T-helper 22 cell (primary cell): ENCODE measurements at places on chromosomes 2 and 18.

GRCh38 chr2:210630873-210631560, 74.6 kb downstream of the CPS1 start:
- DNase-seq = no peak

- no peak for DNase-seq
Observed at GRCh38 chr2:128536925-128537620, 218.4 kb upstream of the HS6ST1 start.

DNA sequence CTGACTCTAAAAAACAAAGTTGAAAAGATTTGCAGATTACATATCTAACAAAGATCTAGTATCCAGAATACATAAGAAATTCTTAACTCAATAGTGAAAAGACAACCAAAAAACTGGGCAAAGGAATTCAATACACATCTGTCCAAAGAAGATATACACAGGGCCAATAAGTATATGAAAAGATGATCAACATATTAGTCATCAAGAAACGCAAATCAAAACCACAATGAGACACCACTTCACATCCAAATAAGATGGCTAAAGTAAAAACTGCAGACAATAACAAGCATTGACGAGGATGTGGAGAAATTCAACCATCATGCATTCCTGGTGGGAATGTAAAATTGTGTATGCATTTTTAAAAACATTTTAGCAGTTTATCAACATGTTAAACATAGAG, 256.0 kb downstream of the EIPR1 start:
- no peak for DNase-seq

DNA sequence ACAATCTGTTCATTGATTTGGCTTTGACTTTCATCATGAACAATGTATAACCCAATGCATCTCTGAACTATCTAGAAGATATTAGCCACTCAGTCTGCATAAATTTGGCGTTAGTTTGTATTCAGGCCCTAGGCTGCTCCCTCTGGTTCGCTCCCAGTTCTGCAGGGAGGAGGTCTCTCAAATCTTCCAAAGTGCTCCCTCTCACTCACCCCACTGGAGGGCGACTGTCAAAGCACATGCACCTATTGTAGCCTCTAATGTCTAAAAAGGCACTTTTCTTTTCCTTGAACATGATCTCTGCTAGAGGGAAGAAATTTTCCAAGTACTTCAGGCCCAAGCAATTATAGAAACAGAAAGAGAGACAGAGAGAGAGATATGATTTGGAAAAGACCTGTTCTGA, 291.5 kb downstream of the TDRD15 start:
- DNase-seq = no peak

- no peak for DNase-seq
Observed at GRCh38 chr18:31278609-31279071, 39.3 kb upstream of the DSG1 start.

GRCh38 chr2:194345347-194345746, 1311.7 kb upstream of the SLC39A10 start:
- DNase-seq = no peak

GRCh38 chr2:157420771-157421323, 23.0 kb downstream of the CYTIP start:
- no peak for DNase-seq

- no peak for DNase-seq
Observed at GRCh38 chr2:226329180-226329579, 470.4 kb downstream of the IRS1 start.

DNA sequence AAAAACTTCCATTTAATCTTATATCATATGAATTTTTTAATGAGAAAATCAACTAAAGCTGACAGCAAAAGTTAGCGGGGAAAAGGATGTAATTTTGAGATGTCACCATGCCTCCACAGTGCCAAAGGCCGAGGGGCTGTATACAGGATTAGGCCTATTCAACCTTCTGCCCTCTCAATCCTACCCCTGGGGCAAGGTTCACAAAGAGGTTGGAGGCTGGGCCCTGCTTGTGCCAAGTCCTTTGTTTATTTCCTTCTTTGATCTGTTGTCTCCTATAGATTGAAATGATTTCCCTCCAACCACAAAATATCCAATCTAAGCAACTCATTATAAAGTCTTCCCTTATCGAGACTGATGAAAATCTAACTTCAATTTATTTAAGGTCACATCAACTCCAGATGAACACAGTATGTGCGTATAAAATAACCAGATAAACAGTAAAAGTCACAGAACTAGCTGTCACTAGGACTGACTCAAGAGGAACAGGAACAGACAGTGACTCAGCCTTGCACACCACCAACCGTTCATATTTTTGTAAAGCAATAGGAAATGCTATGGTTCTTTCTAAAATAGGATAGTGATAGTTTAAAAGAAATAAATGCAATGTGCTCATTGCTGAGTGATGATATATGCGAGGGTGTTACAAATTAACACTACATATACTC, 95.8 kb downstream of the SLC25A12 start:
- DNase-seq = no peak

DNA sequence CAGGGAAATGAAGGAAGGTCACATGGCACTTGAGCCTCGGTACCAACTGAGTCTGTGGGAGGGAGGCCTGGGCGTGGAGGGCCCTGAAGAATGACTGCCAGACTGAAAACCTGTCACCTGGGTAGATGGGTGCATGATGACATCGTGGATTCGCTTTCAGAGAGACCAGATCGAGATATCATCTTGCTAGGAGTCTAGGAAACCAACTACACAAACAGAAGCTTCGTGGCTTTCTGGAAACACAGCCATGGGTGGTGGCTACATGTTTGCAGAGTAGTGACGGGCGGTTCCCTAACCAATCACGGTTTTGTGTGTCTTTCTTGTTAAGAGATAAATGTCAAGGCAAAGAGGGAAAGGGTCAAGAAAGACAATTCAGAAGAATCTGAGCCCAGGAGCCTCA, 155.0 kb downstream of the EIPR1 start:
- peak; percentile 59 for DNase-seq

- DNase-seq = no peak
Observed at GRCh38 chr2:33924586-33925169, 325.6 kb upstream of the FAM98A start.
